GOT3 (cell line): ENCODE measurements at places on chromosomes 6 and 20.
A peak's percentile ranks its signal among the peaks of the same experiment; 100 is the strongest.

- no peak for DNase-seq
These were observed 15.7 kb downstream of the DCBLD1 start for GRCh38 chr6:117498159-117498558.

- DNase-seq: no peak
These were observed 614.0 kb upstream of the EYS start for GRCh38 chr6:66321017-66321416.

DNA sequence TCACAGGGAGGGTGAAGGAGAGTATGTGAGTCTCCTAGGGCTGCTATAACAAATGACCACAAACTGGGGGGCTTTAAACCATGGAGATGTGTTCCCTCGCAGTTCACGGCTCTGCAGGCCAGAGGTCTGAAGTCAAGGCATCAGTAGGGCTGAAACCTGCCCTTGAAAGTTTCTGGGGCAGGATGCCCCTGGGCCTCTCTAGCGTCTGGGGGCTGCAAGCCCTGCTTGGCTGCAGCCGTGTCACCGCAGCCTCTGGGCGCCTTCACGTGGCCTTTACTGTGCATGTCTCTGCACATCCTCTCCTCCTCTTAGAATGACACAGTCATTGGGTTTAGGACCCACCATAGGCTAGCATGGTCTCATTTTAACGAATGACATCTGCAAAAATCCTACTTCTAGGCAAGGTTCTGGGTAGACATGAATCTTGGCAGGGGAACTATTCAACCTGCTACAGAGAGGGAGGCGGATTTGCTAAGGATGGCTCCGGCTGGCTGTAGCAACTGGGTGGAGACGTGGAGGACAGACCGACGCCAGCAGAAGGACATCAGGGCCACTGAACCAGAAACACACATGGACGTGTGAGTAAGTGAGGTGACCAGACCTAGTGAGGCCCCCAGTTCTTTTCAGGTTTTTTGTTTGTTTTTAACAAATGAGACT, 58.6 kb downstream of the PHACTR3 start:
- DNase-seq: no peak

- DNase-seq: peak; percentile 23
These were observed at the start of gene GID8 for GRCh38 chr20:62938105-62938888. Gene GID8, plus strand, starts transcription at chr20:62938147. Its CDS starts 3,356 bp downstream, at chr20:62941503.

- DNase-seq: no peak
These were observed 129.4 kb upstream of the NAA20 start for GRCh38 chr20:19887556-19888268.

DNA sequence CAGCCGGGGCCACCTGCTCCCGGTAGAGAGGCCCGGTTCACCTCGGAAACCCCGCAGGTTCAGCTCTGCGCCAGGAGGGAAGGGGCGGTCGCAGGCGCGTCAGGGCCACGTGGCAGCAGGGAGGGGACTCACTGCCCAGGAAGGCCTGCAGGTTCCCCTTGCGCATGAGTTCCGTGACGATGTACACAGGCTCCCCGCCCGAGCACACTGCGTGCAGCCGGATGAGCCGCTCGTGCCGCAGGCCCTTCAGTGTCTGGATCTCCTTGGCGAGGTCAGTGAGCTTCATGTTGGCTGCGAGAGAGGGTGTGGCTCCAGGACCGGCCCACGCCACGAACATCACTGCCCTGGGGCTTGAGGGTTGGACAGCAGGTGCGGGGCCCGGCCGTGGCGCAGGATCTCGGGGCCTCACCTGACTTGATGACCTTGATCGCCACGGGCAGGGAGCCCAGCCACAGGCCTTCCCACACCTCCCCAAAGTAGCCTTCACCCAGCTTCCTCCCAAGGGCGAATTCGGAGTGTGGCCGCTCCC, 4.9 kb upstream of the PTK6 start:
- no peak for DNase-seq

DNA sequence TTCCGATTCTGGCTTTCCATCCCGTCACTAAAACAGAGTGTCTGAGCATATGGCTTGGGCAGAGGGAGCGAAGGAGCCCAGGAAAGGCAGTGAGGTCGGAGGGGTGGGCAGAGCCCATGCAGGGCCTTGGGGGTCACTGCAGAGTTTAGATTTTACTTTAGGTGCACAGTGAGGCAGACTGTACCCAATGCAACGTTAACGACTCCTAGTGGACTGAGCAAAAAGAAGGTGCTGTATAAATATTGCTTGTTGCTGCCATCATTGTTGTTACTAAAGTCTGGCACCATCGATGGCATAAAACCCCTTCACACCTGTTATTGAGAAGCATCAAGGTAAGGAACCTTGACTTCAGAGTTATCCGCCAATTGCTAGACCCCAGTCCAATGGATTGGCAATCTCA, 119.0 kb downstream of the EYA2 start:
- no peak for DNase-seq

DNA sequence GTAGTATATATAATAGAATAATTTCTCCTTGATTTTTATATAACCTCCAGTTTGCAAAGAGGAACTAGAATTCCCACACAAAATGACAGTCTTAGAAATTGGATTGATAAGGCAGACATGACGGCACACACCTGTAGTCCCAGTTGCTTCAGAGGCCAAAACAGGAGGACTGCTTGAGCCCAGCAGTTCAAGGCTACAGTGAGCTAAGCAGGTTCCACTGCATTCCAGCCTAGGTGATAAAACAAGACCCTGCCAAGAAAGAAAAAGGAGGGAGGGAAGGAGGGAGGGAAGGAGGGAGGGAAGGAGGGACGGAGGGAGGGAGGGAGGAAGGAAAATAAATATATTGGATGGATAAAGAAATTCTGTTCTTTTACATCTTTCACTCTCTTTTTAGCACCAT, 77.6 kb upstream of the SASH1 start:
- DNase-seq: no peak

DNA sequence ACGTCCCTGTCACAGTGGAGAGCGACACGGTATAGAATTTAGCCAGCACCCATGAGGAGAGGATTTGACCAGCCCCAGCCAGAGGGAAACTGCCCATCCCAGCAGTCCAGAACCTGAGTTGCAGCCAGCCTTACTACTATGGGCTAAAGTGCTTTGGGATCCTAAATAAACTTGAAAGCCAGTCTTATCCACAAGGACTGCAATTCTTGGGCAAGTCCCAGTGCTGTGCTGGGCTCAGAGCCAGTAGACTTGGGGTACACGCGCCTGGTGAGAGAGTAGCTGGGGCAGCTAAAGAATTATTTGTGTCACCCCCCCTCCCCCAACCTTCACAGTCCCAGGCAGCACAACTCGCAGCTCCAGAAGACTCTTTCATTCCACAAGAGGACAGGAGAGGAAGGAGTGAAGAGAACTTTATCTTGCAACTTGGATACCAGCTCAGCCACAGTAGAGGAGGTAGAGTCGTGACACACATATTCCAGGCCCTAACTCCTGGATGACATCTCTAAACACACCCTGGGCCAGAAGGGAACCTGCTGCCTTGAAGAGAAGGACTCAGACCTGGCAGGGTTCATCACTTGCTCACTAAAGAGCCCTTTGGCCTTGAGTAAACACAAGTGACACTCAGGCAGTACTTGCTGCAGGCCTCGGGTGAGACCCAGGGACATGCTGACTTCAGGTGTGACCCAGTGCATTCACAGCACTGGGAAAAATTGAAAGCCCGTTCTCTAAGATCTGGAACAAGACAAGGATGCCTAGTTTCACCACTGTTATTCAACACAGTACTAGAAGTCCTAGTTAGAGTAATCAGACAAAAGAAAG, 100.3 kb downstream of the REV3L start:
- no peak for DNase-seq

DNA sequence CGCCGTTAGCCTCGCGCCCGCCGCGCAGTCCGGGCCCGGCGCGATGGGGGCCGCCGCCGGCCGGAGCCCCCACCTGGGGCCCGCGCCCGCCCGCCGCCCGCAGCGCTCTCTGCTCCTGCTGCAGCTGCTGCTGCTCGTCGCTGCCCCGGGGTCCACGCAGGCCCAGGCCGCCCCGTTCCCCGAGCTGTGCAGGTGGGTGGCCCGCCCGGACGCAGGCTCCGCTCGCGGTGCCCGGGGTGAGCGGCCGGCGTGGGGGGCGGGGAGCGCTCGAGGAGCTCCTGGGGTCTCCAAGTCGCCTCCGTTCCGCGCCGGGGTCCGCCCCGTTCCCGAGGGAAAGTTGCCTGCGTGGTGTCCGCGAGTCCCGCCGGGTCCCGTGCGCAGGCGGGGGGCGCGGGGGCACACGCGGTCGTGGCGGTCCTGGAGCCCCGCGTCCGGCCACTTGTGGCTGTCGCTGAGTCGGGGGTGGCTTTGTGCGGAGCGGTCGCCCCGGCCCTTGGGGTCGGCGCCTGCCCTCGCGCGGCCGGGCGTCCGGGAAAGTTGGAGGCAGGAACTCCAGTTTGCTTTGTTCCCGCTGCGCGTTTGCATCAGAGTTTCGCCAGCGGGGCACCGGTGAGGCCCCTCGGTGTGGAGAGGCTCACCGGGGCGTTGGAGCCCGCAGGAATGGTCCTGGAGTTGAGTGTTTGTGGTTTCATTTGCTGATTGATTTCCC, 476 bp downstream of the IGF2R start:
- DNase-seq: no peak

- no peak for DNase-seq
These were observed 849 bp downstream of the GSTA4 start for GRCh38 chr6:52994031-52994838.

GRCh38 chr6:110897433-110897832, 22.8 kb downstream of the AMD1 start:
- DNase-seq: no peak

- DNase-seq: no peak
These were observed 79.1 kb upstream of the ZFP64 start for GRCh38 chr20:52270696-52271095.

GRCh38 chr6:129007701-129008373, 124.9 kb downstream of the LAMA2 start:
- DNase-seq: no peak

DNA sequence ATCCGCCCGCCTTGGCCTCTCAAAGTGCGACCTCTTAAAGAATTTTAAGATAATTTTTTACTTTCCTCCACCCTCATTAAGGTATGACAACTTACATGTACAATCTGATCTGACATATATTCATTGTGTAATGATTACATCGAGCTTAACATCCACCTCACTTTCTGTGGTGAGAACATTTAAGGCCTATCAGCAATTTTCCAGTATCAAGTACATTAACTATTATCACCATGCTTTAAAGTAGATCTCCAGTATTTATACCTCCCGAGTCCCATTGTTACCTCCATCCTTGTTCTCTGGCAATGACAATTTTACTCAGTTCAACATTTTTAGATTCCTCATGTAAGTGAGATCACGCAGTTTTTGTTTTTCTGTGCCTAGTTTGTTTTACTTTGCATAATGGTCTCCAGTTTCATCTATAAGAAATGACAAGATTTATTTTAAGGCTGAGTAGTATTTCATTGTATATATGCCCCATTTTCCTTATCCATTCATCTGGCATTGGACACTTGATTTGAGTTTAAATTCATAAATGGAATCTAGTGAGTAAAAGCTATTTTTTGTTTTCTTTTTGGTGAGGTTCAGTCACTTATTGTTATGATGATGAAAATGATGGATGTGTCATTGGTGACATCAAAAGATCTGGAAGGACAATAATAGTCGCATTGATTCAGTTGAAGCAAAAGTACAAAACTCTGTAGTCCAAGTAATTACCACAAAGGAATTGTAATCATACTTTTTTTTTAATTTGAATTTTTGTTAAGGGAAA, 87.0 kb downstream of the OR2B2 start:
- no peak for DNase-seq

- DNase-seq: no peak
These were observed 164.1 kb upstream of the SYNDIG1 start for GRCh38 chr20:24305371-24305770.

DNA sequence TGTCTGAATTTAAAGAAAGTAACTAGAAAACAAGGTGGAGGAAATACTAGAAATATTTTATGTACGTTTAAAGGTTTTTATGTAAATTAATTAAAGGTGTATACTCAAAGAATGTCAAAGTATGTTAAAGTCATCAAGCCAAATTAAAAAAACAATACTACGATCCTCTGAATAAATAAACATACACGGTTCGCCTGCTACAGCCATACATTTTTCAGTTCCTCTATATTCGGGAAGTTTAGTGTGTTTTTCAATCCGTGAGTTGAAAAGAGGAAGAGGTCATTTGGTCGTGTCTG, 626 bp downstream of the STX7 start:
- DNase-seq: no peak

DNA sequence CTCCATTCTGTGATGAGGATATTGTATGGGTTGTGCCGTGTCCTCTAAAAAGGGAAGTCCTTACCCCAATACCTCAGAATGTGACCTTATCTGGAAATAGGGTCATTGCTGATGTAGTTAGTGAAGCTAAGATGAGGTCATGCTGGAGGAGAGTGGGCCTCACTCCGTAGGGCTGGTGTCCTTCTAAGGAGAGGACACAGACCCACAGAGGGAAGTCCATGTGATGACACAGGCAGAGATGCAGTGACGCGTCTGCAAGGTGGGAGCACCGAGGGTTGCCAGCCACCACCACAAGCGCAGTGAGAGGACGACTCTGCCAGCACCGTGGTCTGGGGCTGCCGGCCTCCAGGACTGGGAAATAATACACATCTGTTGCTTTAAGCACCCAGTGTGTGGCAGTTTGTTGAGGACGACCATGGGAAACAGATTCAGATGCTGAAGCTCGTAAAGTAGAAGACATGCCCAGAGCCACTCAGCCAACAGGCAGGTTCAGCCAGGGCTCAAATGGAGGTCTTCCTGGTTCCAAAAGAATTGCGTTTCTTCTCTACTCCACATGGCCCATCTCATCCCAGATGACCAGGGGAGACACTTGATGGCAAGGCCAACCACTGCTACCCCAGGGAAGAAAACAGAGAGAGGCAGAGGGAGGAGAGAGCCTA, 59.2 kb upstream of the DUSP22 start:
- no peak for DNase-seq

DNA sequence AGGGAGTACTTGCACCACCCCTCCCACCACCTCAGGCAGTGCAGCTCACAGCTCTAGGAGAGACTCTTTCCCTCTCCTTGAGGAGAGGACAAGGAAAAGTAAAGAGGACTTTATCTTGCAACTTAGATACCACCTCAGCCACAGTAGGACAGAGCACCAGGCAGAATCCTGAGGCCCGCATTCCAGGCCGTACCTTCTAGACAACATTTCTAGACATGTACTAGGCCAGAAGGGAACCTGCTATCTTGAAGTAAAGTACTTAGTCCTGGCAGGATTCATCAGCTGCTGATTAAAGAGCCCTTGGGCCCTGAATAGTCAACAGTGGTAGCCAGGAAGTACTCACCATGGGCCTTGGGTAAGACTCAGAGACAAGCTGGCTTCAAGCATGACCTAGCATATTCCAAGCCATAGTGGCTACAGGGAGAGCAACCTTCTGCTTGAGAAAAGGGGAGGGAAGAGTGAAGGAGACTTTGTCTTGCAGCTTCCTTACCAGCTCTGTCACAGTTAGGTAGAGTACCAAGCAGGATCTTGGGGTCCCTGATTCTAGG, 384.4 kb upstream of the RNF217 start:
- no peak for DNase-seq

GRCh38 chr6:108661430-108661829, 100.7 kb downstream of the FOXO3 start:
- no peak for DNase-seq
